ENCODE measurements at places on chromosomes 5 and 9. TPM values are rescaled to one million over a fixed set of nuclear protein-coding genes. Genes with fewer than 3 reads are reported as not detected.

DNA sequence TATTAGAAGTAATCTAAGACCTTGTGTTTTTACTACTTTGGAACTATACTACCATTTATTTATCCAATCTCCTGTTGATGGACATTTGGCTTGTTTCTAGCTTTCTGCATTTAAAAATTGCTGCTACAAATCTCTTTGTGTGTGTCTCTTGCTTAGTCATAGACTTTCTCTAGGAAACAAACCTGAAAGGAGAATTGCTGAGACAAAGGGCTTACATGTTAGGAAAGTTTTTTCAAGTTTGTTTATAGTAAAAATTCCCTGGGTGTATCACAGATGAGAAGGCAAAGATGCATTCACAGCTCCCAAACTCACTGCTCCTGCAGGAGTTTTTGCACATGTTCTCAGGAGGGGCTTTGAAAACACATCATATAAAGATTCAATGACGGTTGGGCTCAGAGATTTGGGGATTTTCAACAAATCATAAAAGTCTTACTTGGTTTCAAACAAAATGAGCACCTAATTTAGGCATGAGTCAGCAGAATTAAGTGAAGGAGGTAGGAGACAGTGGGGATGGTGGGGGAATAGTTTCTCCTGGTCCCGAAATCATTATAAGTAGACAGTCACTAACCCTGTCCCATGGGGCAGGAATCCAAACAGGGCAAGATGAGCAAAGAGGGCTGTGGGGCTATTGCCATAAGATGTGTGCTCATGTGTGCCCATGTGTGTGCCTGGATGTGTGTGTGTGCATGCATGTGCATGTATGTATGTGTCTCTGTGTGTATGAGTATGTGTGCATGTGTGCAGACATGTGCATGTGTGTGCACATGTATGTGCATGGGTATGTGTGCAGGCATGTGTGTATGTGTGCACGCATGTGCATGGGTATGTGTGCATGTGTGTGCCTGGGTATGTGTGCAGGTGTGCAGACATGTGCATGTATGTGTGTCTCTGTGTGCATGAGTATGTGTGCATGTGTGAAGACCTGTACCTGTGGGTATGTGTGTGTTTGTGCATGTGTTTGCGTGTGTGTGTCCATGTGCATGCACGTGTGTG, 43.4 kb upstream of the S1PR3 start:
- DNase-seq, result no peak

DNA sequence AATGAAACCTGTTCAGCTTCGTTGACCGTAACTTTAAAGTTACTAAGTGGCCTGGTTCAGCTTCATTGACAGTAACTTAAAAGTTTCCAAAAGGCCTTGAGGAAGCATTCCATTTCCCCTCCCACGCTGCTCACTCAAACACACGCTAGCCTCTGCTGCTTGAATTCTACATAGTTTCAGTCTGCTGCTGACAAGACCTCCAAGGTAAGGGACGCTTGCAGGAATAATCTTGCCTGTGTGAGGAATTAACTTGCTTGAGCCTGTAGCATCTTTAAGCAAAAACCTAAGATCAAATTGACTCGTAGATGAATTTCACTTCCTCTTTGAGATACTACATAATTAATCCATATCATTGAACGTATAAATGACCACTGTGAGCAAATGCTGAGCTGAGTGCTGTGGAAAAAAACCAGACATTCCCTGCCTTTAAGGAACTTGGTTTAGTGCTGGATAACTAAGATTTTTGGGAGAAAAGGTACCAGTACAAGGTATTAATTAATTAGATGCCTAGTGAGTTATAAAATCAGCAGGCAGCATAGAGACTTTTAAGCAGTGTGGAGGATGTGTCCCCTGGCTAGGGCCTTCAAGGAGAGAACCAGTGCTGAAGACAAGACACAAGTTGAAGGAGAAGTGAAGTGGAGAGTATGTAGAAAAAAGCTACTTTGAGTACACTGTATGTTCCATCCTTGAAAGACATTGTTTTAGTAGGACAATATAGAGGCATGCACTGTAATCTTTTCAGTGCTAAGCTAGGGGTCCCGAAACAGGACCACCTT, 39.2 kb downstream of the GRAMD2B start:
- DNase-seq, result no peak

DNA sequence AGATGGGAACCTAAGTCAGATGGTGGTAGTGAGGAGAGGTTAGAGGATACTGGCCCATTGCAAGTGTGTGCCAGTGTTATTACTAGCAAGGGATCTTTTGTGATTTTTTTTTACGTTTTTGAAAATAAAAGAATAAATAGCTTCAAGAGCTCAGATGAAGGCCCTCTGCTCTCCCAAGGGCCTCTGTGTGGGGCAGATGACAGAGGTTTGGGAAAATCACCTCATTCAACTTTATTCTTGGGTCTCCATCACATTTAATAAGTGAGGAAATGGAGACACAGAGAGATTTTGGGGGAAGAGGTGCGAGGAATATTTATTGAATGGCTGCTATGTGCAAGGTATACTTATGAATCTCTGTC, 10.1 kb upstream of the TRAF1 start:
- DNase-seq, result no peak

GRCh38 chr5:39331861-39332381, 32.4 kb downstream of the C9 start:
- no peak for DNase-seq

DNA sequence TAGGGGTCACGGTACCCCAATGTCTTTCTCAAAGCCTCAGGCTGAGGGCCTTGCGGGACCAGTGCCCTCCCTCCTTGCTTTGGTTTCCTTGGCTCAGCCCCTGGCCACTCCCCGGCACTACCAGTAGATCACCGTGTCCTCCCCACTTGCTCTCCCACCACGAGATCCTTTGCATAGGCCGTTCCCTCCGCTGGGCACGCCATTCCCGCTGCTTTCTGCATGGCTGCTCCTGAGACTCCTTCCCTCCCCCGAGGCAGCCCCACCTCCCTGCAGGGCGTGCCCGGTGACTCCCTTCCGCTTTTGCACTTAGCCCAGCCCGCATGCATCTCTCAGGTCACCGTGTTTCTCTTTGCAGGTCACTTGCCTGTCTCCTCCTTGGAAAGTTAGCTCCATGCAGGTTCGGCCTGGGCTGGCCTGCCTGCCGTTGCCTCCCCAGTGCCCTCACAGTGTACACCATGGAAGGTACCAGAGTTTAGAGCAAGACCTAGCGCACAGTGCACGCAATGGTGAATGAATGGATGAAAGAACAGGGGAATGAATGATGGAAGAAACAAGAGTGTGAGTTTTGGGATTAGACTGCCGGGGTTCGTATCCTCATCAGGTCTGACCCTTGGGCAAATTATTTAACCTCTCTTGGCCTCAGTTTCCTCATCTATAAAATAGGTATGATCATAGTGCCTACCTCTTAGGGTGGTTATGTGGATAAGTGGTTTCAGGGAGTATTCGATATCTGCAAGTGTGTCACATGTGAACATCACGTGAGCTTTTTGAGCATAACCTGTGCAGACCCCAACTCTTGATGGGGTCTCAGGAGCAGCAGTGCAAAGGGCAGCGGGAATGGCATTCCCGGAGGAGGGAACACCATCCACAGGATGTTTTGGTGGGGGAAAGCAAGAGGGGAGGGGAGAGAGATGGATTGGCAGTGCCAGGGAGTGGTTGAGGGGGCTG, 214.3 kb downstream of the C9orf50 start:
- peak; percentile 17 for DNase-seq

GRCh38 chr5:177369645-177370440, 12.1 kb downstream of the RGS14 start:
- DNase-seq, result no peak

GRCh38 chr9:87494970-87495471, 2.6 kb upstream of the DAPK1 start:
- no peak for DNase-seq

GRCh38 chr5:143306040-143306439, 97.4 kb downstream of the NR3C1 start:
- no peak for DNase-seq

GRCh38 chr9:120289990-120290975, 289.7 kb downstream of the CDK5RAP2 start:
- no peak for DNase-seq

- DNase-seq, result no peak
Observed at GRCh38 chr5:151461312-151461711, 13.9 kb downstream of the SLC36A1 start.

DNA sequence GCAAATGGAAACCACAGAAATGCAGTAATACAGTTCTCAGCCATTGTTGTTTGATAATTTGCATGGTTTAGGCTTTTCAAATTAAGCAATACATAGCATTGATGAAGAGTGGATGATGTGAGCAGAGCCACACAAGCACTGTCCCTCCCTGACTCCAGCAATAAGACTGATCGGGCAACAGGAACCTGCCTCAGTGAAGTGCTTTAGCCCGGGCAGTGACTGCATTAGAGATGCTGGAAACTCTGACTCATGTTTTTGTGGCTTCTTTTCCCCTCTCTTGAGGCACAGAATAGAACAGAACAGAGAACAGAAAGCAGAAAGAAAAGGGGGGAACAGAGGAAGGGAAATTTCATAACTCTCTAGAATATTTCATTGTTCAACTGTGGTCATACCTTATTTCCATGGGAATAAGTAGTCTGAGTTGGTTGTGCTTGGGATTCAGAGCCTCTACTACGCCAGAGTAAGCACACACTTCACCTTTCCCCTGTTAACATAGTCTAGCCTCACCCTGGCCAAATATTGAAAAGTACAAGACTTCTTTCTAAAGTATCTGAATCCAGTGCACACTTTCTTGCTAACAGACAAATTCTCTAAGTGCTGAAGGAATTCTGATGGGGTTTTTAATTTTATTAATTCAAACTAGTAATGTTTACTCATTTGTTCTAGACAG, 164.8 kb upstream of the VCAN start:
- DNase-seq, result peak; percentile 88

GRCh38 chr5:34003941-34004340, 3.9 kb downstream of the AMACR start:
- DNase-seq, result no peak

The CDH9 gene
- not detected for total RNA-seq

The WDR31 gene
- 0.43 TPM for total RNA-seq

The NKD2 gene
- total RNA-seq, result not detected

The PCDHB5 gene
- total RNA-seq, result 0.90 TPM
